ENCODE measurements at places on chromosomes 13 and 19. TPM values are rescaled to one million over a fixed set of nuclear protein-coding genes. Genes with fewer than 3 reads are reported as not detected.
A peak's percentile ranks its signal among the peaks of the same experiment; 100 is the strongest.

The FBL gene
- total RNA-seq = 69.0 TPM

The FBXL12 gene
- 23.9 TPM for total RNA-seq

The ALOX5AP gene
- not detected for total RNA-seq

The TRPC4 gene
- total RNA-seq = 9.8 TPM

- DNase-seq = no peak
These were observed 317.2 kb downstream of the DCT start for GRCh38 chr13:94162289-94162688.

GRCh38 chr13:43510956-43511901 lies 275.5 kb downstream of the ENOX1 start:
- DNase-seq = peak; percentile 6

DNA sequence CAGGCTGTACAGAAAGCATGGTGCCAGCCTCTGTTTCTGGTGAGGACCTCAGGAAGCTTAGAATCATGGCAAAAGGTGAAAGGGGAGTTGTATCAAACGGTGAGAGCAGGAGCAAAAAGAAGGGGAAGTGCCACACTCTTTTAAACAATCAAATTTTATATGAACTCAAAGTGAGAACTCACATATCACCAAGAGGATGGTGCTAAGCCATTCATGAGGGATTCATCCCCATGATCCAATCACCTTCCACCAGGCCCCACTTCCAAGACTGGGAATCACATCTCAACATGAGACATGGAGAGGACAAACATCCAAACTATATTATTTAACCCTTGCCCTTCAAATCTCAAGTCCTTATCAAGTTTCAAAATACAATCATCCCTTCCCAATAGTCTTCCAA lies 836.7 kb downstream of the SLITRK5 start:
- DNase-seq = no peak

DNA sequence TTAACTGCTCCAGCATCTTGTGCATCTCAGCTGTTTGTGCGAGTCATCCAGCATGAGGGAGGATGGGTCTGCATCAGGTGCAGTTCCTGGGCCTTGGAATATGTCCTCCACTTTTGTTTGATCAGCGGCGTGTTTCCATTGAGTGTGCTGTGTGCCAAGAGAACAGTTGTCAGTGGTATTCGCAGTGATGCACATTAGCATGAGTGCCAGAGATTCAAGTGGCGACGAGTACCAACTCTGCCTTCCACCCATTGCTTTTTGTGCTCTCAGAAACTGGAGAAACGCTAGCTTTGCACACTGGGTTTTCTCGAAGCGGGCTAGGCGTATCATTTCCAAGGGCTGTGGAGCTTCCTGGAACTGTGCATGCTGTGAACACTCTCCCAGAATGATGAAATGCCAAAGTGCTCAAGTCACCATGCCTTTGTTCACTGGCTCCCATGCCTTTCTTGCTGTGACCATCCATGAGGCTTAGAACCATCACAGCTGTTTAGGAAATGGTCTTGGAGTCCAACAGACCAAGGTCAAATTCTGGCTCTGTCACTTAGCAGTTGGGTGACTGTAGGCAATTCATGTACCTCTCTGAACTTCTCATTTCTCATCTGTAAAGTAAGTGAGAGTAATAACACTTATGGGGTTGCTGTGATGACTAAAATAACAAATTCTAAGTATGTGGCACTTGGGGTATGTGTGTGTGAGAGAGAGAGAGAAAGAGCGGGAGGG lies 18.4 kb downstream of the LRCH1 start:
- DNase-seq = peak; percentile 65
